ENCODE measurements at places on chromosomes 7 and 10. TPM values are rescaled to one million over a fixed set of nuclear protein-coding genes. Genes with fewer than 3 reads are reported as not detected.
A peak's percentile ranks its signal among the peaks of the same experiment; 100 is the strongest.

ELOVL3 gene
- total RNA-seq = not detected

LRIT1 gene
- total RNA-seq = not detected

DNA sequence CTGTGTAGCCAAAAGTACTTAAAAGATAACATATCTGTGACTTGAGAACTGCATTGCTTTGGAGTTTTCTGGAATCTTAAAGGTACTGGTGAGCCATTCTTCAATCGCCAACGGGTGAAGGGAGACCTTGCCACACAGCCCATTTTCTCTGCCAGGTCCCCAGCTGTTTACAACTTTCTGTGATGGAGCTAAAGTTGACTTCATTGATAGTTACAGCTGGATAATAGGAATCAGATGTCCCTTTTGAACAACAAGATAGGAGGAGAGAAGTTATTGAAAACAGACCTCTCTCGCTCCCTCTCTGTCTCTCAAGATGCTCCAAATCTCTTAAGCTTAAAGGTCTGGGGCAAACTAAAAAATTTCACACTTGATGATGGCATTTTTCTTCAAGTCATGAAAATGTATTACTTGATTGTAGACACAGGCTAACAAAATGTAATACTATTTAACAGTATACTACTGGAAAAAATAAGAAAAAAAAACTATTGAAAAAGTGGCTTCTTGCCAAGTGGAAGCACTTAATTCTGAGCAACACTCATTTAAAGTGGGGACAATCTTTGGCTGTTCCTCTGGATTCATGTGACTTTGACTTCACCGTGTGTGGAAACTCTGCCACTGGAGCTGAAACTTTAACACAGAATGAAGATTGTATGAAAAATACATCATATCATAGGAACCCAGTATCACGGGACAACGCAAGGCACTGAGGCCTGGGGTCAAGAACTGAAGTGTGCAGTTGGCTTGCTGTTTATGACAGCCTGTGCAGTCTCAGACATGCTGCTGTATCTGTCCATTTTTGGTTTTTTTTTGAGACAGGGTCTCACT, 78.4 kb upstream of the AFAP1L2 start:
- no peak for DNase-seq

- DNase-seq = no peak
These were observed 40.1 kb downstream of the SLC29A4 start for GRCh38 chr7:5322621-5323410.

DNA sequence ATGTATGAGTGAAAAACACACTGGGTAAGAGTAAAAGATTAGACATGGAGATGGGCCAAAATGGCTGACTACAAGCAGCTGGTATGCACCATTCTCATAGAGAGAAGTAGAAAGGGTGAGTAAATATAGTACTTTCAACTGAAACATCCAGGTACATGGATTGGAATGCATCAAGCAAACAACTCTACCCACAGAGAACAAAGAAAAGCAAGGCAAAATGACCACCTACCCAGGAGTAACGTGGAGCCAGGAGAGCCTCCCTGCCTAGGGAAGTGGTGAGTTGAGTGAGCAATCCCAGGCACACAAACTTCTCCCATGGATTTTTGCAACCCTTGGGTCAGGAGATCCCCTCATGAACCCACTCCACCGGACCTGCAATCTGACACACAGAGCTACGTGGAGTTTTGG, 212.8 kb downstream of the PTN start:
- DNase-seq = no peak

- no peak for DNase-seq
These were observed 108.0 kb downstream of the WDFY4 start for GRCh38 chr10:48792687-48793096.

DNA sequence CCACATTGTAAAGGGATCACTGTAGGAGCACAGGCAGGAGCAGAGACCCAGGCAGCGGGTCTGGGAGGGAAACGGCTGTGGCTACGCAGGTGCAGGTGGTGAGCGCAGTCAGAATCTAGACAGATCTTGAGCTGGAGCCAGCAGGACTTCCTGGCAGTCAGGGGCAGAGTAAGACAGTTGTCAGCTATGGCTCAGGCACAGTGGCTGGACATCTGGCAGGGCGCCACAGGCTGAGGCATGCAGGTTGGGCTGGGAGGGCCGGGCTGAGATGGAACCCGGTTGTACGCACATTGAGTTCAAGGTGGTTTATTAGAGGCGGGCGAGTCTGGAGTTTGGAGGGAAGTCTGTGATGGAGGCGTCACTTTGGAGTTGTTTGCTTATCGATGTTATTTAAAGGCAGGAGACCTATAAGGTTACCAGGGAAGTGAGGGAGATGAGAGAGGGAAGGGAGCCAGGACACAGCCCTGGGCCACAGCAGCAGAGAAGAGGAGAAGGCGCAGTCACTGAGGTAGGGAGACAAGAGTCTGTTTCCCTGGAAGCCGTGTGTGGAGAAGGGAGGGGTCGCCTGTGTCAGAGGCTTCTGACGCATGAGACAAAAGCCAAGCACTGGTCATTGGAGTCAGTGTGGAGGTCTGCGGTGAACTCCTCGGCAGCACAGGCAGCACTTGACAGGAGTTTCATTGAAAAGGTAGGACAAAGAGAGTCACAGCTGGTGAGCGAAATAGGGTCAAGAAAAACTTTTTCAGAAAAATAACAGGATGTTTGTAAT, 73.8 kb downstream of the LANCL2 start:
- DNase-seq = no peak

DNA sequence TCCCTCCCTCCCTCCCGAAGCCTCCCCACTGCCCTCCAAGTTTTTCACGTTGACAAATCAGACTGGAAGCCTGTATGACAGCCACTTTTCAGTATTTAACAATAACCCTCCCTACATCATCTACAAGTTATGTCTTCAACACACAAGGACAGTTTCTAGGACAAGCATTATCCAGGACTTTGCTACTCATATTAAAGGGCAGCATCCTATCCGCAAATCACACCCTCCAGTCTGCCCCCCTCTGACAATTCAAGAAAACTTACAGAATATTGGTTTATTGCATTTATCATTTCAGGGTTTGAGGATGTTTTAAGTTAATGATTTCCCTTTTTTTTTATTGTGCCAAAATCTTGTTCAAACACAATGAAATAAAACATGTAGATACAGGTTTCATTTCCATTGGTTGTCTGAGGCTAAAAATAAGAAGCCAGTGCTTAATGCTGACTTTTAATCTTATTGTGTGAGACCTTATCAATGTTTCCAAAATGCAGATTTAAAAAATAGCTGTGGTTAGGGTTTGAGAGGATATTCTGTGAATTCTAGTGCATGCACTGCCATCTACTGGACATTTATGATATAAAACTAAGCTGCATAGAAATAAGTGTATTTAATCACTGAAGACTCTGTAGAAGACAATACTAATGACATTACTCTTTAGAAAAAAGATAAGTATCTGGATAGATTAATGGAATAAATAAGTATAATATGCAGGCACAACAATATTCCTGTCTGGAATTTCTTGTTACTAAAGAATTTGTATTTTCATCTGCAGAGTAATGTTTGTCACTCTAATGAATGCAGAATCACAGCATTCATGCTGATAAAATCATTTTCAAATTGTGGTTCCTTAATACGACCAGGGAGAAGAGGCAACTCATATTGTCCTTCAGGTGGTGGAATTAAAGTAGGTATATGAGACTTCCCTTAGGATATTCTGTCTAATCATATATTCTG, 64.1 kb downstream of the CAV1 start:
- DNase-seq = no peak

DNA sequence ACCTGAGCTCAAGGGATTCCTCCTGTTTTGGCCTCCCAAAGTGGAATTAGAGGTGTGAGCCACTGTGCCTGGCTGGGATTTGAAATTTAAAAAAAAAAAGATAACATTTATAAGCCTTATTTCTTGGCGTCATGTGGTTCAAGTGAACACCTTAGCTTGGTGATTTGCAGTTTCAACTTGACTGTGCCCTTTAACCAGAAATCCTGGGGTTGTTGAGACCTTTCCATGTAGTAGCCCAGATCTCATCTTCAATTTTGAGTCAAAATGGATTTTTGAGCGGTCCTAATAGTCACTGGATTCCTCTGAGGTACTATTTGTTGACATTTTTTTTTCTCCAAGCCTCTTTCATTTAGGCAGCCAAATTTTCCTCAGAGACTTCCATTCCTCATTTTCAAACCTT, 29.5 kb upstream of the FBXW4 start:
- no peak for DNase-seq

- DNase-seq = no peak
These were observed 50.1 kb downstream of the SYPL1 start for GRCh38 chr7:106062006-106062405.

DNA sequence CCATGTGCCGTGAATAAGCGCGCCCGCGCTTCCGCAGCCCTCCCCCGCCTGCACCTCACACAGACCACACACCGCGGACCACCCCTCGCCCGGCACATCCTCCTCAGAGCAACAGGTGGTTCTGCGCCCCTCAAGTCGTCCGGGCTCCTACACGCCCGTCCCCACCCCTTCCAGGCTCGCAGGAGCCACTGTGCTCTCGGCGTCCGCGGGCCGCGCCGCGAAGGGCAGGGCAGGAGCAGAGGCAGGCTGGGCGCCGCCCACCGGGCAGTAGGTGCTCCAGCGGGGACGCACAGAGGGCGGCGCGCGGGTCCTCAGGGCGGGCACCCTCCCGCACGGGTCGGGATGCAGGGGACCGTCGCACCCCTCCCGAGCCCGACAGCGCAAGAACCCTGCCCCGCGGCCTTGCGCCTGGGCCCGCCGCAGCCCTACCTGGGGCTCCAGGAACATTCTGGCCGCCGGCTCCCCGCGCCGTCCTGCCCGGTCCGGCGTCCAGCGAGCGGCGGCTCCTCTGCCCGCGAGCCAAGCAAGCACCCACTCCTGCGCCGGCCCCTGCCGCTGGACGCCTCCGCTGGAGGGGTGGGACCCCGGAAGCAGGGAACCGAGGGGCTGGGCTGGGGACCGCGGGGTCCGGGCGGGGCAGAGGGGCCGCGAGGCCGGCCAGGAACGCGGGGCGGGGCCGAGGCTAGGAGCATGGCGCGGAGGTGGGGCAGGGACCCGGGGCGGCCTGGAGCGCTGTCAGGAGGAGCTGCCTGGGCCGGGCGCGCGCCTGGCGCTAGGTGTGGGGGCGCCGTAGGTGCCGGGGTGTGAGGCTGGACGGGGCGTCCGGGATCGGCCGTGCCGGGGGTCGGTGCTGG, 37.4 kb downstream of the RASGEF1A start:
- DNase-seq = peak; percentile 38

- no peak for DNase-seq
These were observed 1121.7 kb upstream of the CELF2 start for GRCh38 chr10:9895981-9896380.

All from progenitor cell of endocrine pancreas (in vitro differentiated cells).